Glutamatergic neuron (in vitro differentiated cells): ENCODE measurements at places on chromosomes 12 and 14. TPM values are rescaled to one million over a fixed set of nuclear protein-coding genes. Genes with fewer than 3 reads are reported as not detected.

Gene ASB2
- total RNA-seq = 16.6 TPM

Gene SIX1
- 79.6 TPM for total RNA-seq

DNA sequence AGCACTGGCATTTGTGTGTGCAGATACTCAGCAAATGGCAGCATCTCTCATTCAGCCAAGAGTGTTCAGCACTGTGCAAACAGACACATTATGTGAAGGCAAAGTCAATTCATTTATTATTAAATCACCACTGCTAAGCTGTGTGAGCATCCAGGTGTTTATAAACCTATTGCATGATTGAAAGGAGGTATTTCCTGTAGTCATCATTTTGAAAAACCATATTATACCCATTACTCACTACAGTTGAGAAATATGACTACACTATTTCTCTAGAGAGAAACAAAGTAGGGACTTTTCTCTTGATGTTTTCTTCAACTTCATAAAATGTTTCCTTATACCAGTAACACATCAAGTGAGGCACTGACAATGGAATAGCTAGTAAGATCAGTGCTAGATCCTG is 13.7 kb downstream of the SPX start:
- H3K27ac ChIP-seq = no peak overlapping the region
- H3K4me1 ChIP-seq = no peaks in the 10 kb centered on the region
- no peak for DNase-seq
- H3K36me3 ChIP-seq = no peaks in the 10 kb centered on the region
- no peak overlapping the region for H3K4me3 ChIP-seq

- peaks cover 1% of the 10 kb centered on the region for H3K4me1 ChIP-seq
- no peak overlapping the region for H3K27ac ChIP-seq
- peaks cover 5% of the 10 kb centered on the region for H3K36me3 ChIP-seq
- DNase-seq = no peak
- no peaks in the 10 kb centered on the region for H3K27me3 ChIP-seq
Measured at GRCh38 chr12:24048446-24048845, 99.0 kb upstream of the SOX5 start.

- H3K27ac ChIP-seq = no peak overlapping the region
- H3K4me1 ChIP-seq = no peaks in the 10 kb centered on the region
- no peaks in the 10 kb centered on the region for H3K36me3 ChIP-seq
- no peak for DNase-seq
- H3K4me3 ChIP-seq = no peak overlapping the region
Measured at GRCh38 chr12:126936181-126936851, 1330.7 kb upstream of the TMEM132C start.

DNA sequence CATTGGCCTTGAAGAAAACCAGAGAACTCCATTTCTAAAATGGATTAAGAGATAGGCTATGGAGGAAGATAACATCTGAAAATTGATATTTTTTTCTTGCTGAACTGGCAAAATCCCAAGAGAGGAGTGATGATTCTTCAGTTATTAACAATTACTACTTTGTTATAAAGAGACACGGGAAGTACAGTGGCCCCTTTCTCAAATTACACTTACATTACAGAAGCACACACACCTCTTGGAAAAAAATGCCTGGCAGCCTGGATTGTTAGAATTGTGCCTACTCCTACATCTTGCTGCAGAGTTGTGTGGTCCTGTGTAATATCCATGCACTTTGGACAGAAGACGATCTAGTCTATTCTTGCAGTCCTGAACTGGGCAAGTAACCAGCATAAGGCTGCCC is 71.7 kb downstream of the TGFB3 start:
- peaks cover 24% of the 10 kb centered on the region for H3K4me1 ChIP-seq
- H3K27ac ChIP-seq = no peak overlapping the region
- peaks cover 2% of the 10 kb centered on the region for H3K27me3 ChIP-seq
- no peak for DNase-seq

DNA sequence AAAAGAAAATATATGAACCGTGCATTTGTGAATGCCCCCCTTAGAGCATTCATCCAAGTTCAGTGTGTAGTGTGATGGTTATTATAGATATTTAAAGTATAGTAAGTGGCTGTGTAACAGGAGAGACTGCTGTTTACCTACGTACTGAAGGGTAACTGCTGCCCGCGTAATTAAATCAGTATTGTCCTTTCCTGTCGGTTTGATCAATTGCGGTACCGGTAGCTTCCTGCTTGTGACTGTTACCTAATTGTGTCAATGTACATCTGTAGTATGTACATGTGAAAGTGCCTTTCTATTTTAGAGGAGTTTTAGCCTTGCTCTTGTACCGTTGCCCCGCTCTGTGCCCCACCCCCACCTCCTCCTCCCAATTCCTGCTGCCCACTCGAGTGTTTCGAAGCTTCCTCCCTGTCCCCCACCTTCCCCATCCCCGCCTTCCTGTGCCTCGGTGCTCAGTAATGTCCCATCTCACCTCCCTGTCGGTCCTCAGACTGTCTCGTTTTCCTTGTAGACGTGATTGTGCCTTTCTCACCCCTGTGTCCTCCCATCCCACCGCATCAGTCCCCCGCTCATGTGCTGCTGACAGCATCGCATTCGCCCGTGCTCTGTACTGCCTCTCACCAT is 75.0 kb downstream of the KICS2 start:
- no peak overlapping the region for H3K27ac ChIP-seq
- H3K4me3 ChIP-seq = no peak overlapping the region
- H3K36me3 ChIP-seq = peaks cover 4% of the 10 kb centered on the region
- no peaks in the 10 kb centered on the region for H3K4me1 ChIP-seq
